ENCODE measurements at places on chromosomes 16 and 17.

GRCh38 chr16:71540-72401 is 660 bp downstream of the RHBDF1 start:
- DNase-seq: no peak

DNA sequence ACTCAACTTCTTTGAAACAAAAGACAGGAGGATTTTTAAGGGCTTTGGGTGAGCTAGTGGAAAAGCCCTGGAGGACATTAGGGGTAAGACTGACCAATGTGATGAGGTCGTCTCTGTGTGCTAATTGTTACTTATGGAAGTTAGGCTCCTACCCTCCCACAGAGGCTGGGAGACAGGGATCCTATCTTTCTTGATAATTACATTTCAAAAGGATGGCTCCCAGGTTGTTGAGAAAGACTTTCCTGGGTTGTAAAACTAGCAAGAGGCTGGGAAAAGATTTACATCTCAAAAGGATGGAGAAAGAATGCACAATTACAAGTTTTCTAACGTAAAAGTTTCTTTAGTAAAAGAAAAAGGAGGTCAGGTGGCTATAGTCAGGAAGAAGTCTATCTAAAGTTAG is 605.8 kb upstream of the GOT2 start:
- no peak for DNase-seq

DNA sequence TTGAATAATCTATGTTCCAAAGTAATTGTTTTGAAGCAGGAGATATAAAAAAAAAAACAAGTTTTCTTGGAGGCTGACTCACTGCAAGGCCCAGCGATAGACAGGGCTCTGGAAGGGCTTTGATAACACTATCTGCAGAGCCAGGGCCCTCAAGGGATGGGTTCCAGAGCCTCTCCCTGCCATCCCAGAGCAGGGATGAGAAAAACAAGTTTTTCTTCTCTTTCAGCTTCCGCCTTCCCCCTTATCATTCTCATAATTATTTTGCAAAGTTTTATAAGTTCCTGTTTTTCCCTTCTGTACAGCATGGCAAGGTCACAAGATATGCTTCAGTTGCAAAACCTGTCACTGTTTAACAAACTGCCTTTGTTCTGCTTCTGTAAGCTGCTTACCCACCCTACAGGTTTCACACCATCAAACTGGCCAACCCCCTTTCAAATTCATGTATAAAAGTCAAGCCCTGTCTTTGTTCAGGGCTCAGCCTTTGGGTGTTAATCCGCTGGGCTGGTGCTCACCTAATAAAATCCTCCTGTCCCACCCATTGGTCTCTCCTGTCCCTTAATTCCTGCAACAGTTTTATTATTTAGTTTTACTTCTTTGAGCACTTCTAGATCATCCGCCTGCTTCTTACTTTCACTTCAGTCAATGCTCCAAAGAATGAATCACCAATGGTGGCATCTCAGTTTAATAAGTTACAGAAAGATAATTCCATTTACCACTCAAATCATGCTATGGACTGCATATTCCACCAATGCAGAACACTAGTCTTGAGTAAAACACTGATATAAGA is 5.6 kb upstream of the THUMPD1 start:
- no peak for DNase-seq

- DNase-seq: no peak
Observed at GRCh38 chr17:5630434-5630833, 46.1 kb upstream of the NLRP1 start.

DNA sequence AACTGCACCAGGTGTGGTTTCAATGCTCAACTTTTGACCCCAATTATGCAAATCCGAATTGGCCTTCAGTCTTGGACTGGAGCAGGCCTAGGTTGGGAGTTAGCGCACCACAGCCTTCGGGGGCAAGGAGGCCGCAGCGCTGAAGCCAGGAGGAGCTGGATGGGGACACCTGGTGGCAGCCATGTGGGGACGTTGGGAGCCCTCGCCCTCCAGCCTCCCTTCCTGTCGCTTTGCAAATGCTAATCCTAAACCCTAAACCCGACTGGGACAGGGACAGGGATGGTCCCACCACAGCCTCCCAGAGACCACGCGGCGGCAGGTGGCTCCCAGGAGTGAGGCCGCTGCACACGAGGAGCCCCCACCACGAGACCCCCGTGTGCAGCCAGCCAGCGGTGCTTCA is 58.7 kb downstream of the KLHDC4 start:
- DNase-seq: no peak
